ENCODE measurements at places on chromosomes 13 and 19.

DNA sequence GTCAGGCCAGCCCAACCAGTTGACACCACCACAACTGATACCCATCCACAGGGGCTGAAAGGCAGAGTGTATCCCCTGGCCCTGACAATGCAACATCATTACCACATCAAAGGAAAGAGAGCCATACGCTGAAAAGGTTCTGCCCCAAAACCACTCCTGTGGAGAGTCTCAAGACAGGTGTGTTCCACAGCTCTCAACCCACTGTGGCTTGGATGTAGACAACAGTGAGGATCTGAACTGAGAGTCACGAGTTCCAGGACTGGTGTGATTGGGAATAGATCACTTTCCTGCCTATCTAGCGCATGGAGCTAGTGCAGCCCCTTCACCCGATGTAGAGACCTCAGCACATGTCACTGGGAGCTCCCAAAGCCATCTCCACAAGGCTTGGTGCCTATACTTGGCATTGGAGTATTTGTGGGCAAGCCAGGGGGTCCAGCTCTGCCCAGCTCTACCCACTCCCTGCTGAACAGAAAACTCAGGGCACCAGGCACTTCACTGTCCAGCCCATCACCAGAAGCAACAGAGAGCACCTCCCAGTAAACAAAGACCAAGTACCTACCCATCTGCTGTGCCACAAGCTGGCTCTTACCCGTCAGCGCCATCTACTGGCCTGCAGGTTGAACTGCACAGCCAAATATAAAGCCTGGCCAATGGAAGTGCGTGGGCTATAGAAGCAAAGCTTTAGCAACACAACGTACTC lies 579.5 kb downstream of the UQCRFS1 start:
- no peak for DNase-seq

GRCh38 chr19:41225238-41226052 lies 6.4 kb downstream of the AXL start:
- DNase-seq = peak; percentile 99

DNA sequence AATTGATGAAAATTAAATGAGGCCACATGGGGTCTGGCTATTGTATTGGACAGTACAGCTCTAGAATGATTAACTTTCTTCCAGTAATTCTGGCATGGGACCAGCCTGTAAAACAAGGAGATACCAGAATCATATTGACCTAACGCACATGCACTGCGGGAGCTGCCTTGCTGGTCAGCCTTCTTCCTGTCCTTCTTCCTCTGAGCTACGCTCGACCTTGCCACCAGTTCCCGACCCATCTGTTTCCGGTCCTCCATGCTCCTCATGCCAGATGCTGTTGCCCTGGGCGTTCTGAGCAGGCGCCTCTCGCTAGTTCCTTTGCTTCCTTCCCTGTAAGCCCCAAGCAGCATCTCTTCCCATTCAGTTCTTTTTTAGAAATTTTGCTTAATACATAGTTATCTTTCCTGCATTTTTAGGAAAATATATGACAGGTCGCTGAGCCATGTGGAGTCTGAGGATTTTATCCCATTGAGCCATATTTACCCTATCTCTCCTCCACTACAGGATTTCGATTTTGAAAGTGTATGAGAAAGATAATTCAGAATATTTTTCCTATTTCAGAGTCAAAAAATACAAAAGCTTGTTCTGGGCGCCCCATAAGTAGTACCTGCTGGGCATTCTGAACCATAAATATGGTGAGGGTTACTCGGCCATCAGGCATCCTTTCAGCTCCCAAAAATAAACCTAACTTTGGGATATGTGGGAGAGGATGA lies 38.6 kb downstream of the TNFRSF19 start:
- no peak for DNase-seq

DNA sequence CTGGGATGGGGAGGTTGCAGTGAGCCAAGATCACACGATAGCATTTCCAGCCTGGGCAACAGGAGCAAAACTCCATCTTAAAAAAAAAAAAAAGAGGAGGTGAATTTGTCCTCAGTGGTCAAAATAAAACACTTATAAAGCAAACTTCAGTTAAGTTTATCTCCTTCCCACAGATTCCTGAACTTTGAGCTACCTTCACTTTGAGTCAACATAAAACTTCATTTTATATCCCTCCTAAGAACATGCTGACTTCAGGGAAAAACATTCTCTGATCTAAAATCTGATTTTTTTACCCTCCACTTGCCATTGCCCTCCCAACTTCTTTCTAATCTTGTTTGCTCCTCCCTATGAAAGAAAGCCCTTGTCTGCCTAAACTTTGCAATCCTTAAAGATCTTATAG lies 59.0 kb downstream of the ZNF429 start:
- no peak for DNase-seq

DNA sequence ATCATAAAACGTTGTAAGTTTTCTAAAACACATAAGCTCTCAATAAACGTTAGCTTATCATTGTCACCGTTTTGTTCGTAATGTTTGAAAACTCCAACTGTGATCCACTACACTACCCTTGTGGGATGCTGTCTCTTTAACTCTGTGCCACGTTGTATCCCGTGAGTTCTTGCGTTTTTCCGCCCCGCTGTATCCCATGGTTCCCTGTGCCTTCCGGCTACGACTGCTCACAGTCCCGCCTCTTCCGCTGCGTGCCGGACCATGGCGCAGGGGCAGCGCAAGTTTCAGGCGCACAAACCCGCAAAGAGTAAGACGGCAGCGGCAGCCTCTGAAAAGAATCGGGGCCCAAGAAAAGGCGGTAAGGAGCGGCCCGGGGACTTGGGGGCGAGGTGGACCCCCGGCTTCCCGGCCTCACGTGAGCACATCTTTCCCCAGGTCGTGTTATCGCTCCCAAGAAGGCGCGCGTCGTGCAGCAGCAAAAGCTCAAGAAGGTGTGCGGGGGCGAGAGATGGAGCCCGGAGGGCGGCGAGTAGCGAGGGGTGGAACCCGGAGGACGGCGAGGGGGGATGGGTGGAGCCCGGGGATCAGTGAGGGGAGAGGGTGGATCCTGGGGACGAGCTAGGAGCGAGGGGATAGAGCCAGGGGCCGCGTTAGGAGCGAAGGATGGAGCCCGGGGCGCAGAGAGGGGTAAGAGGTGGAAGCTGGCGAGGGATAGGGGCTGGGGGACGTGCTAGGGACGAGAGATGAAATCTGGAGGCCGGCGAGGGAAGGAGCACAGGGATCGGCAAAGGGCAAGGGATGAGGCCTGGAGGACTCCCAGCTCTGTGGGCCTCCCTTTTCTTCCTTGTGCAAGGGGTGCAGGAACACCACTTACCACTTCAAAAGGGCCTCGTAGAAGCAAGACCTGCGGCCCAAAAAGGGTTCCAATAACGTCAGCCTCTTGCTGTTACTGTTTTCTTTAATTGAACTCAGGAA lies at the start of gene C19orf53:
TSS of gene C19orf53 (plus strand) at position 240 of the 975 bp plus-strand sequence. CDS start at position 262, 22 bp downstream.
- DNase-seq = peak; percentile 73

Measured in AG04449 (cell line).